ENCODE measurements at places on chromosomes 5 and 9.

DNA sequence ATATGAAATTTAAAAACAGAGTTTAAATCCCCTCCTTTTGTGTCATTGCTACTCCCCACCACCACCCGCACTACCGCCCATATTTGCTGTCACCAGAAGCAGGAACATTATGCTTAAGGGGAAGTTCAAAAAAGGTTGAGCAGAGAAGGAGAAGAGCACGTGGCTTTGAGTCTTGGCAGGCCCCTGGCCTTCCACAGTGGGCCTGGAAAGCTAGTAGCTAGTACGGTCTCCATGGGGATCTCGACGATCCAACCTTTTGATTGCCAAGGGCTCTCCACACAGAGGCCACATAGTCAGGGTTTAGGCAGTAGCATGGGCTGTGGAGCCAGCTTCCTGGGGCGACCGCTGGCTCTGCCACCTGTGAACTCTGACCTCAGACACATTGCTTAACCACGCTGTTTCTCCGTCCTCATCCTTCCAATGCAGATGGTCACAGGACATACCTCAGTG, 90.1 kb downstream of the GOLPH3 start:
- no peak overlapping the region for H3K4me3 ChIP-seq
- no peak overlapping the region for H3K27ac ChIP-seq
- no peaks in the 10 kb centered on the region for H3K27me3 ChIP-seq
- DNase-seq = no peak

- H3K4me3 ChIP-seq = no peak overlapping the region
- DNase-seq = no peak
- H3K36me3 ChIP-seq = no peaks in the 10 kb centered on the region
- no peaks in the 10 kb centered on the region for H3K4me1 ChIP-seq
- no peaks in the 10 kb centered on the region for H3K27me3 ChIP-seq
Measured at GRCh38 chr5:45335978-45336377, 360.2 kb downstream of the HCN1 start.

- H3K4me3 ChIP-seq = no peak overlapping the region
- no peaks in the 10 kb centered on the region for H3K36me3 ChIP-seq
- peaks cover 4% of the 10 kb centered on the region for H3K4me1 ChIP-seq
- DNase-seq = no peak
- H3K27ac ChIP-seq = no peak overlapping the region
Measured at GRCh38 chr9:3846573-3846972, 320.8 kb upstream of the RFX3 start.

- no peak for DNase-seq
- H3K27ac ChIP-seq = no peak overlapping the region
- H3K4me1 ChIP-seq = peaks cover 34% of the 10 kb centered on the region
- no peaks in the 10 kb centered on the region for H3K36me3 ChIP-seq
- H3K4me3 ChIP-seq = no peak overlapping the region
- no peaks in the 10 kb centered on the region for H3K27me3 ChIP-seq
Measured at GRCh38 chr5:56605231-56605630, 210.1 kb upstream of the MAP3K1 start.

DNA sequence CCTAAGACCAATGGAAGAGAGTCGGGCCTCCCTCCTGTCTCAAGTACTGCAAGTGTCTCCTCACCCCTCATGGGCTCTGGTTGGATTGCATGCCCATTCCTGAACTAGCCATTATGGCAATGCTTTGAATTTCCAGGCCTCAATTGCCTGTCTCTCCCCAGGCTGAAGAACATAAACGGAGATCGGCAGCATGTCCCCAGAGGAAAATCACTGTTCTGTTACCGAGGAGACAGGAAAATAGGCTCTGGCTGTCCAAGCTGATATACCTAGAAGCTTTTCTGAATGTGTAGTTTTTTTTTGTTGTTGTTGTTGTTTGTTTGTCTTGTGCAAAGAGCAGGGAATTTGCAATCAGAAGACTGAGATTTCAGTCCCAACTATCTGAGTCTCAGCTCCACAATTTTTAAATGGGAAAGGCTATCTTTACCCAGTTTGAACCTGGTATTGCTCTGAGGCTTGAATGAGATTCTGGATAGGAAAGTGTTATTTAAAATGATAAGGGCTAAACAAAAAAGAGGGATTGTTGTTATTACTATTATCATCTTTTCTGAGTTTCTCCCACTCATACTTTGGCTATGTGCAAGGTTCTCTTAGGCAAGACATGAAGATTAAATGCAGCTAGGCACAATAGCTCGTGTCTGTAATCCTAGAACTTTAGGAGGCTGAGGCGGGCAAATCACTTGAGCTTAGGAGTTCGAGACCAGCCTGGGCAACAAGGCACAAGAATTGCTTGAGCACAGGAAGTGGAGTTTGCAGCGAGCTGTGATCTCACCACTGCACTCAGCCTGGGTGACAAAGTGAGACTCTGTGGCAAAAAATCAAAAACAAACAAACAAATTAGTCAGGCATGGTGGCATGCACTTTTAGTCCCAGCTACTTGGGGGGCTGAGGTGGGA, 77.2 kb upstream of the KLF9 start:
- DNase-seq = no peak
- peaks cover 3% of the 10 kb centered on the region for H3K27me3 ChIP-seq
- no peaks in the 10 kb centered on the region for H3K36me3 ChIP-seq
- H3K4me1 ChIP-seq = peaks cover 13% of the 10 kb centered on the region

DNA sequence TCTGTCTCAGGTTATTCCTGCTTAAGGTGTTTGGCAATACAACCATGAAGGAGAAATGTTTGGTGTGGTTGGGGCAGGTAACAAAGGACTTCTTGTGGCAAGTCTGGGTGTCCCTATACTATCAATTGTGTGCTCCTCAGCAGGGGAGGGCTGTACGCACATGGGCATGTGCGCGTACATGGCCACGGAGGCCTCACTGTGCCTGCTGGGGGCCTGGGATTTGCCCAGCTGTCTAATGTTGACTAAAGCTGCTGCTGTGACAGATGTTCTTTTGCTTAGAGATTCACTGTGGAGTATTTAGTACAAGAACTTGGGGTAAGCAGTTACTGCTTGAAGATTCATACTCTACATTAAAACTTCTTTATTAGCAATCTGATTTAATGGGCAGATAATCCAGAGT, 97.5 kb downstream of the HSPA4 start:
- no peak for DNase-seq
- H3K4me1 ChIP-seq = peaks cover 3% of the 10 kb centered on the region

DNA sequence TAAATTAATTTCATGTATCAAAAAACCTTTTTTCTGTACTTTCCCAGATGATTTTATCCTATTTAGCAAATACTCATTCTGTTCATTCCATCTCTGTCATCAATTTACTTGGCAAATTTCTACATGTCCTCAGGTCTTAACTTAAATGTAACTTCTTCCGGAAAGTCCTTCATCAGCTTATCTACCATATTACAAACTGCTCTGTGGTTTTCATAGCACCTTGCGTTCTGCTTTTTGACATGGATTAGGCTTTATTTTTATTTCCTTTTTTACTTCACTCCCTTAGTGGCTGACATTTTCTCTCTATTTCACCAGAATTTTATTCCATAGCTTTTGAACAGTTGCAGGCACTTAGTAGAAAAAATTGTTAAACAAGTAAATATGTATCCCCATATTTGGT, 1040.8 kb downstream of the TAF11L14 start:
- H3K27ac ChIP-seq = no peak overlapping the region
- H3K36me3 ChIP-seq = no peaks in the 10 kb centered on the region
- H3K4me1 ChIP-seq = no peaks in the 10 kb centered on the region
- DNase-seq = no peak
- no peak overlapping the region for H3K4me3 ChIP-seq

GRCh38 chr9:93306579-93307091, 122.7 kb downstream of the WNK2 start:
- no peak overlapping the region for H3K4me3 ChIP-seq
- no peaks in the 10 kb centered on the region for H3K4me1 ChIP-seq
- no peak for DNase-seq
- H3K36me3 ChIP-seq = peaks cover 3% of the 10 kb centered on the region

DNA sequence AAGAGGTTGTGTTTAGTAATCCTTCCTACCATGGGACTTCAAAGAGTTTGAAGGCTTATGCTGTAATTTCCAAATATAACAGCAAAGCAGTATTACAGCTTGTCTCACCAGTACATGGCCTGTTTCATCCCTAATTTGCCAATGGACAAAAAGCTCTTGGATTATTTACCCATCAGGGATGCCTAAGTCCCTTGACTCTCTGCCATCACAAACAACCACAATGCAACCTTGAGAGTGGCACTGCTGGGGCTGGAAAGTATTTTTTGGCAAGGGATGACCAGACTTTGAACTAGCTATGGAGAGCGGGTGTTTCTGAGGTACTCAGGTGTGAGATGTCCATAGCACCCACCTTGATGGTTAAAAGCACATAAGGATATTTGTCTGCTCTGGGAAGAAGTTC, 9.1 kb downstream of the MAMDC2 start:
- no peak overlapping the region for H3K4me3 ChIP-seq
- H3K27me3 ChIP-seq = peaks cover 4% of the 10 kb centered on the region

- no peaks in the 10 kb centered on the region for H3K36me3 ChIP-seq
- H3K4me3 ChIP-seq = no peak overlapping the region
- H3K27me3 ChIP-seq = no peaks in the 10 kb centered on the region
Measured at GRCh38 chr5:112475747-112476365, 56.8 kb upstream of the EPB41L4A start.

- H3K4me3 ChIP-seq = no peak overlapping the region
- peaks cover 6% of the 10 kb centered on the region for H3K4me1 ChIP-seq
- no peak overlapping the region for H3K27ac ChIP-seq
- peaks cover 18% of the 10 kb centered on the region for H3K27me3 ChIP-seq
Measured at GRCh38 chr9:101601904-101602765, 7.4 kb upstream of the PPP3R2 start.

- no peak for DNase-seq
- H3K27ac ChIP-seq = no peak overlapping the region
- H3K36me3 ChIP-seq = peaks cover 14% of the 10 kb centered on the region
- H3K4me1 ChIP-seq = peaks cover 7% of the 10 kb centered on the region
Measured at GRCh38 chr5:168426007-168426863, 60.0 kb upstream of the RARS1 start.

DNA sequence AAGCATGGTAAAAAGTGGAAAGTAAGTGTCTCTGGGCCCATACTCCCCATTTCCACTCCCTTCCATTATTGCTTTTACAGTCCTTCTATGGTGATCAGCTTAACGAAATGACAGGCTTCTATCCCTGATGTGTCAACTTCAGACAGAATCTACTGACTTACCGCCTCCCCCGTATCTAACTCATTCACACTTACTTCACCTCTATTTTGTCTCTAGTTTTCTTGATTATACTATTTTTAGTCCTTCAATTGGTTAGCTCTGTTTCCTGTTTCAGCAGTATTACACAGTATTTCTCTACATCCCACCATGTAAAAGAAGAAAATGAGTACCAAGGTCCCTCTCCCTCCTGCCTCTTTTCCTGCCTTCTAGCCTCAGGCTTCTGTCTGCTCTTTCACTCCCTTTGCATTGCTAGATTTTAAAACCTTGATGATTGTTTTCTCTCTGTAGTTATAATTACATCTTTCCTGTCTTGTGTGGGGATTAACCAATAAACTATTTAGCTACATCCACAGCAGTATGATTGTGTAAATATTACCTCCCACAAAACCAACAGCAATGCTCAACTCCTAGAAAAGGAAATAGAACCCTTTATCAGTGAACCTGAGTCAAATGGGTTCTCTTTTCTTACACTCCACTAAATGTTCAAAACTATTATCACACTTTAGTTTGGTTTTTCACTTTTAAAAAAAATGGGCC, 53.4 kb downstream of the GNAQ start:
- no peaks in the 10 kb centered on the region for H3K27me3 ChIP-seq
- no peak for DNase-seq
- H3K4me3 ChIP-seq = no peak overlapping the region
- peaks cover 34% of the 10 kb centered on the region for H3K4me1 ChIP-seq
- peaks cover 2% of the 10 kb centered on the region for H3K36me3 ChIP-seq

- H3K27ac ChIP-seq = no peak overlapping the region
- H3K36me3 ChIP-seq = no peaks in the 10 kb centered on the region
- peaks cover 21% of the 10 kb centered on the region for H3K4me1 ChIP-seq
Measured at GRCh38 chr9:2210201-2210600, 195.1 kb downstream of the SMARCA2 start.

GRCh38 chr5:42851481-42851880, 39.8 kb upstream of the SELENOP start:
- DNase-seq = no peak
- H3K27ac ChIP-seq = no peak overlapping the region
- no peaks in the 10 kb centered on the region for H3K36me3 ChIP-seq

GRCh38 chr5:58211441-58211840, 248.4 kb downstream of the PLK2 start:
- H3K36me3 ChIP-seq = no peaks in the 10 kb centered on the region
- DNase-seq = no peak

DNA sequence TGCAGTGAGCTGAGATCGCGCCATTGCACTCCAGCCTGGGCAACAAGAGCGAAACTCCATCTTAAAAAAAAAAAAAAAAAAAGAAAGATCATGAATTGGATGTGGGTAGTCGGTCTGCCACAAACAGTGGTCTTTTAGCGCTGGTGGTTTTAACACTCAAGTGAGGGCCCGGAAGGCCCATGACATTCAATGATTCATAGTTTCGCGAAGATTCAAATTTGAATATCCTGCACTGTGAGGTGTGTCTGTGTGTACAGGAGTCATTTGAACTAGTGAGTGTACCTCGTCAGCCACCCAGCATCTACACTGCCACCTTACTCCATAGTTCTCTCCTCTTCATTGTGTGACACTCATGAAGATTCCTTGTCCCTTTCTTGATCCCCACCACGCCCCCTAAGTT, 41.3 kb downstream of the CFAP77 start:
- no peak for DNase-seq
- H3K4me1 ChIP-seq = no peaks in the 10 kb centered on the region
- H3K4me3 ChIP-seq = no peak overlapping the region
- no peak overlapping the region for H3K27ac ChIP-seq
- peaks cover 83% of the 10 kb centered on the region for H3K27me3 ChIP-seq
- H3K36me3 ChIP-seq = no peaks in the 10 kb centered on the region

DNA sequence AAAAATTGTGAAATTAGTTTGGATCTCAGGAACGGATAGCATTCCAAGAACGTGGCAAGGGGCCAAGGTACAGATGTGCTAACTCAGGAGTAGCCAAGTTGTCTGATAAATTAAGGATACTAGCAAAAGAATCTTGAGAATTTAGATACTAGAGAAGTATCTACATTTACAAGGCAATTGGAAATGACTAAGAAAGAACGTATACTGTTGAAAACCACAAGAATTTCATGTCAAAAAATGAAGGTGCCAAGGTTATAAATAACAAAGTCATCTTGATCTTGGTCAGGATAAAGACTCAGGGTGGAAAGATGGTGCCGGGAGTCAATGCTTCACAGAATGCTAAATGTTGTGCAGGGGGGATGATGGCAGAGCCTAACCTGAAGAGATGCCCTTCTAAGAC, 19.2 kb downstream of the CAPSL start:
- H3K36me3 ChIP-seq = no peaks in the 10 kb centered on the region
- H3K4me1 ChIP-seq = peaks cover 5% of the 10 kb centered on the region
- H3K27ac ChIP-seq = peak overlapping the region; percentile 14
- peak; percentile 57 for DNase-seq

DNA sequence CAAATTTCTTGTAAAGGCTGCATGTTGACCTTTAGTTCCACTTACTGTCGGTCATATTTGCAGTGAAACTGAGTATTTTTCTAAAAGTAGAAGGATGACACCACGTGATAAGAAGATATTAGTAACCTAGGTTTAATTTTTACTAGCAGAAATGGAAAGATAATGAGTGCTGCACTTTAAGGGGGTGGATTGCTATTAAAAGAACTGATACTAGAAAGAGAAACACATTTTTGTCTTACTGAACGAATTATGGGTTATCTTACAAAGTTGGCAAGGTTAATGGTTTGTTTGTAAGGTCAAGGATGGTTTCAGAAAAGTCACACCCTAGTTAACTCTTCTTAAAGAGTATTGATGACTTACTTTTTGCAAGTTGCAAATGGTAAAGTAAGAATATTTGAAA, 2.4 kb downstream of the MACIR start:
- H3K36me3 ChIP-seq = no peaks in the 10 kb centered on the region
- no peaks in the 10 kb centered on the region for H3K27me3 ChIP-seq
- no peak for DNase-seq

Data from mesothelial cell of epicardium (in vitro differentiated cells).